SK-N-MC (cell line): ENCODE measurements at places on chromosomes 11 and 22.

- peak; percentile 47 for DNase-seq
Measured at GRCh38 chr22:30426388-30427353, 1.1 kb downstream of the MTFP1 start.

GRCh38 chr22:31085928-31086327 lies 4.8 kb downstream of the SMTN start:
- no peak for DNase-seq

DNA sequence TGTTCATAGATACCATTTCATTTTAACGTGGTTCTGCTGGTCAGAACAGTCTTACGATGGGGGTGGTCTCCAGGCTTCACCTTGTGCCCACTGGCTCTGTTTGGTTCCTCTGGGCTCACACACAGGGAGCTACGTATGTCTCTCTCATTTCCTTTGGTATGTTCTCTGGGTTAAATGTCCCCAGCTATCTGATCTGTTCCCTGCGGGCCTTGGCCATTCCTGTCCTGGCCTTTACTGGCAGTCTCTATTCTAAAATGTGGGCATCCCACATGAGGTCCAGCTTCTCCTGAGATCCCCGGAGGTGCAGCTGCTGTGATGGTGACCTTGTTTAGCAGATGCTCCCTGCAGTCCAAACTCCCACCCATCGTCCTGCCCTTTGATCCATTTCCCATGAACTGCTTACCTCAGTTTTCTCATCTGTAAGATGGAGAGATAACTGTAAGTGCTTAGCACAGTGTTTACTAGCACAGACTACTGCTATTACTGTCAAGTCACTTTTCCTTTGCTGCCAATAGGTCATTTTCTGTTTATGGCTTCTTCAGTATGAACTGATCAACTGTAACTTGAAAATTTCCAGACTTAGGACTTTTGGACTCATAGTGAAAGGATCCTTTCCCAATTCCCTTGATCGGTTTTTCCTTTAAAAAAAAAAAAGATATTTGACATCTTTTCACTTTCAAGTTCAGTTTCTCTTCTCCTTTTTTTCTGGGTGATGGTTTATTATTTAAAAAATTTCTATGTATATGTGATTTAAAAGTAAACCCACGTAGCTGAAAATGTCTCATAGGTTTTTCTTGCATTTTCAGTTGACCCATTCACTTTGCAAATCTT lies 92.9 kb downstream of the PTPRJ start:
- DNase-seq, result no peak

- DNase-seq, result no peak
Measured at GRCh38 chr11:70567680-70568034, 169.3 kb downstream of the CTTN start.

GRCh38 chr11:69401715-69402114 lies 79.7 kb upstream of the LINC01488 start:
- no peak for DNase-seq

DNA sequence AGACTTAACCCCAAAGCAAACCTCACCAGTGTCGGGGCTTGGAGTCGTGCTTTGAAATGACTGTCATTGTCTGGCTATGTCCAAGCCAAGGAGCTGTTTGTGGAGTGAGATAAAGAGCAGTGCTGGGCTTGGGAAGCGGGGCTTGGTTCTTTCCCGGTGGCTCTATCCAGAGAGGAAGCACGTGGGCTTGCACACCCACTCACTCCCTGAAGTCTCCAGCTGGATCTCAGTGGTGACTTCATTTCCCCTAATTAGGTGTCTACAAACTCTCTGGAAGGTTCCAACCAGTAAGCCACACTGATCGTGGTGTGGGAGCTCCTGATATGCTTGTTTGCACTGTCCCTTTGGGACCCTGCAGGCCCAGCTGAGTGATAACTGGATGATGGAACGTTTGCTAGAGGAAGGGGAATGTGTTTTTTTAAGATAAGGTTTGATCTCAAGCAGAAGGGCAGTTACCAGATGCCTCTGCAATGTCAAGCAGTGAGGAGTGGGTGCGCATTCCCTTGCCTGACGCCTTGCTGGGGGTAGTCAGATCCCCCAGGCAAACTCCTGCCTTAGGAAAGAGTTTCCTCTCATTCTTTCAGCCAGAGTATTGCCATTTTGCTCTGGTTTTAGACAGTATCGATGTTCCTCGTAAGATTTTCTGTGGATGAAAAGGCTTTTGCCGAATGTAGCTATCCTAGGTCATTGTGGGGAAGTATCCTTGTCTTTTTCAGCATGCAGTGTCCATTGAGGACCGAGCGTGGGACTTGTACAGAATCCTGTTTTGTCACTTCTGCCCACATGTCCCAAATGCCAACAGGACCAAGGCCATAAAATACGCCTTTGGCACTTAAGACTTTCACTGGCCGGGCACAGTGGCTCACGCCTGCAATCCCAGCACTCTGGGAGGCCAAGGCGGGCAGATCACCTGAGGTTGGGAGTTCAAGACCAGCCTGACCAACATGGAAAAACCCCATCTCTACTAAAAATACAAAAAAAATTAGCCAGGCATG lies 90.9 kb downstream of the MICAL2 start:
- no peak for DNase-seq

GRCh38 chr22:17858033-17858432 lies 83.8 kb upstream of the BID start:
- DNase-seq, result no peak

GRCh38 chr11:19800162-19800561 lies 87.5 kb downstream of the NAV2 start:
- DNase-seq, result no peak

GRCh38 chr11:12169822-12170221 lies 59.4 kb downstream of the MICAL2 start:
- no peak for DNase-seq

GRCh38 chr22:38829485-38829884 lies 14.3 kb downstream of the NPTXR start:
- DNase-seq, result no peak

DNA sequence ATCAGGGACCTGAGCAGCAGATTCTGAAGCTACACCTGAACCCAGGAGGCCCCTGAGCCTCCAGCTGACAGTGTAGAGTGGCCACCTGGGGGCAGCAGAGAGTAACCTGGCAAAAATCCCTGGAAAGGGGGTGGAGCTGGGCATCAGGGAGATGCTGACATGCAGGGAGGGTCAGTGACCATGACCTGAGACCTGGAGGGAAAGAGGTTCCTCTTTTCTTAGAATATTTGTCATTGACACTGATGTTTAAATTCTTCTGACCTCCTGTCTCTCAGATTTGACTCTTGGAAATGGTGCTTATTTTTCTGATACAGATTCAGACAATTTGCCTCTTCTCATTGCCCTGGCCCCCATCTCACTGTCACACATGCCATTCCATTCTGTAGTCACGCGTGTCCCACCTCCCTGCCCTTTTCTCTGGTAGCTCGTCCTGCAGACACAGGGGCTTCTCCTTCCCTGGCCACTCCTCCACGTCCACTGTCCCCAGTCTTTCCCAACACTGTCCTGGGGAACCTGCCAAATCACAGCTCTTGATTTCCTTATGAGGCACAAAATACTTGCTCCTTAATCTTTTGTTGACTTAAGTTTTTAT lies 117.2 kb upstream of the IGLL5 start:
- no peak for DNase-seq

DNA sequence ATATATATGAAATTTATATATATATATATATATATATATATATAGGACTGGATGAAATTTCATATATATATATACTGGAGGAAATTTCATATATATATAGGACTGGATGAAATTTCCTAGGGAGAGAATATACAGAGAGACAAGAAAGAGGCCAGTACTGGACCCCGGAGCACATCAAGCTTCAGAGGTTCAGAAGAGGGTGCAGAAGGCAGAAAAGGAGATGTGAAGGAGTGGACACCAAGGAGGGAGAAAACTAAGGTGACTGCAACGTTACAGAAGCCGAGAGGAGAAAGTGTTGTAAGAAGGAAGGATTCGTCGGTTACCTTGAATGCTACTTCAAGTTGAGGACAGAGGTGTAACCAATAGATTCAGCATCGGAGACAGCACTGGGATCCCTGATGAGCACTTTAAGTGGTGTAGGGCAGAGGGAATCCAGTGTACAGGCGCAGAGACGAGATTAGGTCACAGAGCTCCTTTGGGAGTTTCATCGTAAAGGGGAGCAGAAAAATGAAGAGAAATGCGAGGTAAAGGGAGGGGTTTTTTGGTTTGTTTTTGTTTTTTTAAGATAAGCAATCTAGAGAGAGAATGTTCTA lies 8.5 kb upstream of the TPH1 start:
- DNase-seq, result no peak

DNA sequence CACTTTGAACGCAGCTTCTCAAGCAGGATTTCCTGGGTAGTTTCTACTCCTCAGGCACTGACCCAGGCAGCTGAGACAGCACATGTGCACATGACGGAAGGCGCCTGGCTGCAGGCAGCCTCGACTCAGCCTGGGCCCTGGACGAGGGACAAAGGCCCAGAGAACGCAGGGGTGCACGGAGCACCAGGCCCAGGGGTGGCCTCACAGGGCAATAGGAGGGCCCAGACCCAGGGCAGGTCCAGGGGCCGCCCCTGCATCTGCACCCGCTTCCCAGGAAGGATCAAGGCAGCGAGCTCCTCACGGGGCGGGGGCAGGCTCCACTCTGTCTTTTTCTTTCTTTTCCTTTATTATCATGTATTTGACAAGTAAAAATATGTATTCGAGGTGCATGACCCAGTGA lies 208.4 kb downstream of the BRD1 start:
- no peak for DNase-seq
